Suprapubic skin (tissue), 4 donors: ENCODE measurements at places on chromosomes 5 and 9. TPM values are rescaled to one million over a fixed set of nuclear protein-coding genes. Genes with fewer than 3 reads are reported as not detected.

DNA sequence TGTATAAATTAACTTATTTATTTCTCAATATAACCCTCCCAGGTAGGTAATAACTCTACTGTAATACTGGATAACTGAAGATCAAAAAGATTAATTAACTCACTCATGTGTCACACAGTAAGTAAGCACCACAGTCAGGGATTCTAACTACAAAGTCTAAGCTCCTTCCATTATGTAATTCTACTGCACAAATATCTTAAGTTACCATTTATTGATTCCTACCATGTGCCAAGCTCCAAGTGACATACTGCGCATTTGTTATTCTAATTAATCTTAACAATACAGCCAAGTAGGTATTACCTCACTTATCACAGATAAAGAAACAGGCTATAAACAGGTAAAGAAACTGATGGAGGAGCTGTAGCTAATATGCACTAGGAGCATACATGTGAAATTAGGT lies 58.3 kb downstream of the RANBP6 start:
- DNase-seq, result no peak

SPATA31D1 gene
- total RNA-seq, result 0.13 TPM

IFNA10 gene
- total RNA-seq, result not detected

DNA sequence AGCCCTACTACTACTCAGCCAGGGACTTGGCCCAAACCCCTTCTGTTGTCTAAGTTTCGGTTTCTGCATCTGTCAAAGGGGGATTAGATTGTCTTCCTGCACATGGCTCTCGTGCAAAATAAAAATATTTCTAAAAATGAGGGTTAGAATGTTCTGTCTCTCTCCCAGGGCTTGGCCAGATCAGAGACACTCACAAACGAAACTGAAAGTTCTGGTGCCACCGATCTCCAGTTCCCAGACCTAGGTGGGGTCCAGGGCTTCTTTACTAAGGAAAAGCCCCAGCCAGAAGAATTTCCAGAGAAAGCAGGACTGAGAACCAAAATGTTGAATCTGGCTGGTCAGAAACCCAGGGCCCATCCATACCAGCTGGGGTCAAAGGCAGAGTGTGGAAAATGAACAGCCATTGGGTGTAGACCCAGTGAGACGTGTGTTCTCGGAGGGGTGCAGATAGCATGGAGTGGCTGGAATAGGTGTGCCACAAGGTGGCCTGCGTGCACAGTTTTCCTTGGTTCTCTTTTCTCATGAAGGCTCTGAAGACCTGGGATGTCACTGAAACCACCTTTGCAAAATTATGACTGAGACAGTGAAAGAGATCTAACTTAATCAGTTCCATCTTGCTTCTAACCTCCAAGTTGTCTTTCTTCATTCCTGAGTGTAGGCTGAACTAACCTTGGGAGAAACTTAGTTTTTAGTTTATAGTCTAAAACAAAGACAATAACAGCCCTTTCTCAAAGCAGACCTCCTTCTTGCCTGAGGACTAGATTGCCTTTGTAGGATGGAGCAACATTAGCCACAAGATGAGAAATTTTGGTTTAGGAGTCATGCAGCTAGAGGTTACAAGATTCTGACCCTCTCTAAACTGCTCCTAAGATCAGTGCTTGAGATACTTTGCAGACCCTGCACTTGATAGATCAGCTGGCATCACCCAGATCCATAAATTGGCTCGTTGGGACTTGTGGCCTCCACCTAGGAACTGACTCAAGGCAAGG lies 2.3 kb upstream of the SLC23A1 start:
- no peak for DNase-seq

DNA sequence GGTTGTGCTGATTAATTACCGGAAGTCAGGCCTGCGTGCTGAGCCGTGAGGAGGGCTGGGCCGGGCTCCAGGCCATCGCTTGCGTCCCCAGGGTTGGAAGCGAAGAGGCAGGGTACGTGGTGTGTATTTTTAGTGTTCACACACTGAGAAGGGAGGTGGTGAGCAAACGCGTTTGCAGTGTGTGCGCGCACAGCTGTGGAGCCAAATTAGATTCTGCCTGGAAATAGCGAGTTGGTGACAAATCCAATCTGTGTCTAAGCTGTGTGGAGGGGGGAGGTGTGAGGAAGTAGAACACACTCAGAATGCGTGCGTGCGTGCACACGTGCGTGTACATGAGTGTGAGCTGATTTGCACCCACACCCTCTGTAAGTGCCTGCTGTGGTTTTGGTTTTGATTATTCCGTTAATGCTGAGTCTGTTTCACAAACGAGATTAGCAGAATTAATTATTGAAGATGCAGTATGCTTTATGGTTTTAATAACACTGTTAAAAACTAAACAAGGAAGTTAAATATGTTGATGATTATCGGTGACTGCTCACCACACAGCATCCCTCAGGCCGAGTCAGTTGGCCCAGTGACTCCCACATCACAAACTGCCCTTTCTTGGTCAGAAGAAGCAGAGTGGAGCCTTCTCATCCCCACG lies 111.8 kb upstream of the FCN2 start:
- DNase-seq, result no peak

DNA sequence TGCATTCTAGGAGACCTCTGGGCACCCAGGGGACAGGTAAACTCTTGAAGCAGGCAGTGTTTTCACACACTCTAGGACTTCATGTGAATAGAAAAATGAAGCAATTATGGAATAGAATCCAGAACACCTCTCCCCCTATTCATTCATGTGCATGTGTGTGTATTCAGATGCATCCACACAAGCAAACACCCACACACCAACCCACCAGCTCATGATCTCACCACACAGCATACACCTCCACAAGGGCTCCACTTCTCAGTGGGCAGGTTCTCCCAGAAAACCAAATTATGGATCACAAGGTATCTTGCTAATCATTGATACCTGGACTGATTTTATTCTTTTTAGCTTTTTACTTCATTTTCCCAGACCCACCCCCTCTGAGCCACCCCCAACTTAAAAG lies 21.2 kb upstream of the HSD17B3 start:
- no peak for DNase-seq

- no peak for DNase-seq
Observed at GRCh38 chr5:83227611-83228010, 150.3 kb downstream of the XRCC4 start.

PCDHGA12 gene
- total RNA-seq, result 13.4 TPM

GRCh38 chr5:5146530-5147160 lies 6.5 kb downstream of the ADAMTS16 start:
- no peak for DNase-seq

DNA sequence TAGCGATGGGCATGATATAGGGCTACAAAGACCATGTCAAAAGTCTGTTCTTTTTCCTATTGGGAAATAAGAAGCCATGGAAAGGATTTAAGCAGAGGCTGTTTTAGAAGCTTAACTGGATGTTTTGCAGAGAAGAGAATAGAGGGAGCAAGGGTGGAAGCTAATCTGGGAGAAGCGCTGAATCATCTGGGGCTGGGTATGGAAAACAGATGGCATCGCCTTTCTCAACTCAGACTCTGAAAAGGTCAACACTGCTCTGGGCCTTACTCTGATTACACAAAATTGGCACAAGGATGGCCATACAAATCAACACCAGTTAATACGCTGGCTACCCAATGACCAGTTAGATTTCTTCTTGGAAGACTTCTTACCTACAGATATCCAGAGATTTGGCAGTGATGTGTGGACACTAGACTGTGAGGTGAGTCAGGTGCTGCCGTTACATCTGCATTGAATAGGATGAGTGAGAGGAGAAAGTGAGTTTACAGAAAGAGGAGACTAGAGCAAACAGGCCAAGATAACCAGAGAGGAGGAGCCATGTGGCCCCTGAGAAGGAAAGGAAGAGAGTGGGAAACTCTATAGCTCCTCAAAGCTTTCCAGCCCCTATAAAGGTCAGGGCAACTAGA lies 6.2 kb upstream of the TCERG1 start:
- DNase-seq, result no peak

TOMM5 gene
- 82.1 TPM for total RNA-seq

DNA sequence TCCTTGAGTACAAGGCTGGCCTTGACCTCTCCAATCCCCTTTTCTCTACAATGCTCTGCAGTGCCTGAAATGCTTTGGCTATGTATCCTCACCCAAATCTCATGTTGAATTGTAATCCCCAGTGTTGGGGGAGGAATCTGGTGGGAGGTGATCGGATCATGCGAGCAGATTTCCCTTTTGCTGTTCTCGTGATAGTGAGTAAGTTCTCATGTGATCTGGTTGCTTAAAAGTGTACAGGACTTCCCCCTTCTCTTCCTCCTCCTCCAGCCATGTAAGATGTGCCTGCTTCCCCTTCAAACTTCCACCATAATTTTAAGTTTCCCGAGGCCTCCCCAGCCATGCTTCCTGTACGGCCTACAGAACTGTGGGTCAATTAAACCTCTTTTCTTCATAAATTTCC lies 28.5 kb upstream of the AKNA start:
- DNase-seq, result no peak

GRCh38 chr5:151742870-151743294 lies 15.5 kb downstream of the ATOX1 start:
- DNase-seq, result peak; percentile 81

GRCh38 chr5:180689775-180690174 lies 40.4 kb upstream of the FLT4 start:
- no peak for DNase-seq

GRCh38 chr9:20333991-20334390 lies 288.3 kb downstream of the MLLT3 start:
- no peak for DNase-seq

DNA sequence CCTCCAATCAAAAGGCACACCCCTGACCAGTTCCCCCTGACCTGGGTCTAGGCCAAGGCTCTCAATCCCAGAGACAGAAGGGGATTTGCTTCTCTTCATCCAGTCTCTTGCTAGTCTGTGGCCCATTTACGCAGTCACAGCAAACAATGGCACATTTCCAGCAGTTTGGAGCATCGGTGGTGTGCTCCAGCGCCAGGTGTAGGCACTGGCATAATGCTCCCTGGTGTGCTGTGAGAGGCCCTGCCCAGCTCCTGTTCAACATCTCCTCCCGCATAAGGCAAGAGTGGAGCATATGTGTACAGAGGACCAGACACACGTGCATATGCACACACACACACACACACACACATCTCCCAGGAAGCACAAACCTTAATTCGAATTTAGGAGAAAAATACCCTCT lies 79.5 kb upstream of the ERCC6L2 start:
- DNase-seq, result no peak

GRCh38 chr5:133240425-133241091 lies 188.7 kb downstream of the HSPA4 start:
- no peak for DNase-seq
